ENCODE measurements at places on chromosomes 4 and X.

- DNase-seq, result no peak
These were observed 26.4 kb upstream of the PNMA3 start for GRCh38 chrX:153029875-153030274.

DNA sequence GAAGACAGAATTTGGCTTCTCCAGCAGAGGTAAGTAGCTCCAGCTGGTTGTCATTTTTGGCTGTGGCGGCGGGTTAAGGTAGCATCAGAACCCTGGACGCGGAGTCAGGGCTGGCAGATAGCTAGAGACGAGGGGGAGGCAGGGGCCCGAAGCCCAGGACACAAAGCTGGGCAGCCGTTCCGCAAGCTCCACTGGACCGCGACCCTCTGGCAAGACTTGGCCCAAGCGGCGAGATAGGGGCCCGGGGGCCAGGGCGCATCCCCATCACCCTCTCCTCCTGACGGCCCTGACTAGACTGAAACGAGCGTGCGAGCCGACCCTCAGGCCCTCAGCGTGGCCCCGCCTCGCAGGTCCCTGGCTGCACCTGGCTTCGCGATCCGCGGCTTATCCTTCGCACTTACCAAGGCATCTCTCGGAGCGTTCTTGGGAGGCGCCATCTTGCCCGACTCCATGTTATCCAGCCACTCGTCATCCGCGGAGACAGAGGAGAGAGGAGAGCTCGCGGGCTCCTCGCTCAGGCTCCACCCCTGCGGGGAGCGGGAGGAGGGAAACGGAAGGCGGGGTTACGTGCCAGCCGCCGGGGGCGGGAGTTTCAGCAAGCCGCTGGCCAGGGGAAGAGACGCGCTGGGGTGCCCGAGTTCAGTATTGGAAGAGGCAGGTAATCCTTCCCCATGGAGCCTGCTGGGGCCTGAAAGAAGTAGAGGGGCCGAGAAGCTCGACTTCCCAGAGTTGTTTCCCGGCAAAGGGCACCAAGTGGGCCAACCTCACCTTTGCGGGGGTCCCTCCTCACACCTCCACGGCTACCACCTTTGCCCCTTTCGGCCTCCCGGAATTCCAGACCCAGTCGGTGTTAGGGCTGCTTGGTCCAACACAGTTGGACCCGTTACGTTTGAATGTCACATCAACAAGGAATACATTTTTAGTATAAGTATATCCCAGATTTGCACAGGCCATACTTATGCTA, at the start of gene TAF9B:
TSS of gene TAF9B (minus strand) at position 491 of the 964 bp plus-strand sequence. CDS start at position 452, 39 bp downstream.
- peak; percentile 91 for DNase-seq

- no peak for DNase-seq
These were observed 140.1 kb upstream of the SMIM31 start for GRCh38 chr4:164613792-164614191.

- DNase-seq, result no peak
These were observed 282.5 kb downstream of the ZIC3 start for GRCh38 chrX:137848266-137848905.

GRCh38 chr4:25532591-25532990, 123.1 kb upstream of the SLC34A2 start:
- DNase-seq, result no peak

DNA sequence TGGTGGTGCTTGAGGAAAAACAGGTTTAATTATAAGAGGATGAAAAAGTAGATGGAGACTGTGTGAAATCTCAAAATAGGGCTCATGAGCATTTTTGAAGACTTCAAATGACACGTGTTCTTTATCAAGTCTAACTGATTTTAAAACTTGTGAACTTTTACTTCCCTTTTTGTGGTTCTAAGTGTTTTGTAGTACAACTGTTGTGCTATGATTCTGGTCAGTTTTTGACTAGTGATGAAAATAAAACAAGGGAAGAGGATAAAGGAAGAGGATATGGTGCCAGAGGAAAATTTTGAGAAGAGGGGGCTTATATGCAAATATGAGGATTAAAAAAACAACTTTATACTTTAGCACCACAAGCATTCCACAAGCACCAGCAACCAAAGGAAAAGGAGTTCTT, 644.0 kb downstream of the RPA4 start:
- no peak for DNase-seq

- peak; percentile 1 for DNase-seq
These were observed 213.6 kb downstream of the HTR2C start for GRCh38 chrX:114797494-114797893.

DNA sequence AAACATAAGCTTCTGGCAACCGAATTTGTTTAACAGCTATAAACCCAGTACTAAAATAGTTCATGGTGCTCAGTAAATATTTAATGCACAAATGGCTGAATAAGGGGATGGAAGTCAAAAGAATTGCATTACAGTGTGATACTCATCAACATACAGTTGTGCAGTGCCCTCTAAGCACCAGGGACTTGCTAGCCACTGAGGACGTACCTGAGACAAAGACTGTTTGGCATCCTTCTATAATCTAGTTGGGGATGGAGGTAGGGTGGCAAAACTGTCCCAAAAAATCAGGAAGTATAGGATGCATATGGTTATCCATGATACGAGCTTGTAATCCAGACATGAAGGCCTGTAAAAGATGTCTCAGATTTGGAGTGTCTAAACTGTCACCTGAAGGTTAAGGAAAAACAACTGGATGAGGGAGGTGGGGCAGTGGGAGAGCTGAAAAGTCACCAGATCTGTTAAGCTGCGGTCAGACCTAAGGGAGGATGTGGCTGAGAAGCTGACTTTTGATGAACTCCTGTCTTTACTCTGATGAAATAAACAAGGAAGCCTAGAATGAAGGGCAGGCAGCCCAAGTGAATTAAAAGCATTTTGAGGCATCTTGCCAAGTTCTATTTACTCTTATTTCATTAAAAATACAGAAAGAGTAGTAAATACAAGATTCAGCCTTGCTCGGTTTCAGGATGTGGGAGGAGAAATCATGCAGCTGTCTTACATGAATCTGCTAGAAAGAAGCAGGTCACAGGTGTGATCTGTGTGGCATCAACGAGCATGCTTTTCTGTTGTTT, 12.0 kb upstream of the CD38 start:
- DNase-seq, result no peak

- DNase-seq, result no peak
These were observed 13.4 kb downstream of the TRO start for GRCh38 chrX:54934058-54934457.
